Spleen (tissue), 13 donors: ENCODE measurements at places on chromosomes 16 and 17. TPM values are rescaled to one million over a fixed set of nuclear protein-coding genes. Genes with fewer than 3 reads are reported as not detected.

- no peak for DNase-seq
These were observed 269.4 kb downstream of the BCAS3 start for GRCh38 chr17:60947100-60947499.

- DNase-seq, result peak; percentile 88
These were observed 1.1 kb downstream of the SOCS3 start for GRCh38 chr17:78358538-78359320.

DNA sequence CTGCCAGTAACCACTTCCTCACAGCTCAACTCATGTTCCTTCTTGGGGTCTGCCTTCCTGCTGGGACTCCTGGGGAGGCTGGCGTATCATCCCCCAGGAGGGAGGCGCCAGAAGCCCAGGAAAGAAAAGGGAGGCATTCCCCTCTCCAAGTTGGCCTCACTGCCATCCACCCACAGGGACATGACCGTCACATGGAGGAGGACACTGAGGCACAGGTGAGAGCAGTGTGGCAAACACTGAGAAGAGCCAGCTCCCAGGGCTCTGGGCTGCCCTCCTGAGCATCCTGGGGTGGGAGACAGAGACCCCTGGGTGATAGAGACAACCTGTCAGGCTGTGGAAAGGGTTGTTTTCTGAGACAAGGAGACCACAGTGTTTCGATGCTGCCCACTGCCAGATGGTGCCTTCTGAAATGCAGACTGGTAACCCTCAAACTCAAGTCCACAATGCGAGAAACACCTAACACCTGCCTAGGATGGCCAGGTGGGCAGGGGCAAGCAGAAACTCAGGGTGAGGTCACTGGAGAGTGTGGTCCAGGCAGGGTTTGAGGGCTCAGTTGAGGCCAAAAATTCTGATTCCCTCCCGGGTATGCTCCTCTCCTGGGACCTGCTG is 1722.1 kb downstream of the TP53TG3F start:
- no peak for DNase-seq

GRCh38 chr17:44901411-44901921 is 2.2 kb upstream of the EFTUD2 start:
- no peak for DNase-seq

DNA sequence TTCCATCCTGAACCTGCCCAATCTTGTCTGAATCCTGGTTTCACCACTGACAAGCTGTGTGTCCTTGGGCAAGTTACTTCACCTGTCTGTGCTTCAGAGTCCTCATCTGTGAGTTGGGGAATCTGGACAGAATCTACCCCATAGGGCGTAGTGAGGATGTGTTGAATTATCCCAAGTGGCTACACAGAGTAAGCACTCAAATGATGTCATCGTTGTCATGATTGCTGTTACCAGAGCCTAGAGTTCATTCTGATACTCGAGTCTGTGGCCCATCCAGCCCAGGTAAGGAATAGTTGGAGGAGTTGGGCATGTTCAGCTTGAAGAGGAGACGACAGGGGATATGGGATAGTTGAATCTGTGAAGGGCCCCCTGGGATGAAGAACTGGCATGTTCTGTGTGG is 45.9 kb downstream of the MAPT start:
- DNase-seq, result no peak

GRCh38 chr17:41340934-41341861 is 9.4 kb downstream of the KRT33A start:
- DNase-seq, result no peak

DNA sequence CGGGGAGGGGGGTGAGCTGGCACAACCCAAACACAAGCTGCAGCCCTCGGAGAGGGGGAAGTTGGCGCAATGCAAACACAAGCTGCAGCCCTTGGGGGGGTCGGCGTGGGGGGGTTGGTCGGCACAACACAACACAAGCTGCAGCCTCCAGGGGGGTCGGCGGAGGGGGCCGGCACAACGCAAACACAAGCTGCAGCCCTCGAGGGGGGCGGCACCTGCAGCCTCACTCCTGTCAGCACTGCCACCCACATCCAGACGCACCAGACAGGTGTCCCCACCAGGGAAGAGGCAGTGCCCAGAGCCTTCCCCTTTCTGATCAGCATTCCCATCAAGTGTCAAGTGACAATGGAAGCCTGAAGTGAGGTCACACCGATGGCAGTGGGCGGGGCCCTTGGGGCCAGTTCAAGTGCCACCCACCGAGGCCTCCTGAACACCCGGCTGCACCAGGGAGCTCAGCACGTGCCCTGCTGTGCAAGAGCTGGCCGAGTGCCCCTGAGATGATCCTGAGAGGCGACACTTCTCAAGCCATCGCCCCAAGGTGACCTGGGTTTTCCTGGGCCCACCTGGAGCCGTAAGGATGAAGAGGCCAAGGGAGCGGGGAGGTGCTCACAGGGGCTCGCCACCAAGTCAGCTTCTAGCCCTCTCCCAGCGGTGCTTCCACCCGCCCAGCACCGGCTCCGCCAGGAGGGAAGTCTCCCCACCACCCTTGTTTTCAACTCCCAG is 59.3 kb downstream of the KLHDC4 start:
- DNase-seq, result no peak

GRCh38 chr17:30241051-30241450 is 5.6 kb upstream of the SLC6A4 start:
- DNase-seq, result peak; percentile 34

GRCh38 chr16:50735629-50736122 is 6.2 kb upstream of the CYLD start:
- DNase-seq, result no peak

- peak; percentile 94 for DNase-seq
These were observed 10.7 kb upstream of the MEAK7 start for GRCh38 chr16:84514874-84515835.

DNA sequence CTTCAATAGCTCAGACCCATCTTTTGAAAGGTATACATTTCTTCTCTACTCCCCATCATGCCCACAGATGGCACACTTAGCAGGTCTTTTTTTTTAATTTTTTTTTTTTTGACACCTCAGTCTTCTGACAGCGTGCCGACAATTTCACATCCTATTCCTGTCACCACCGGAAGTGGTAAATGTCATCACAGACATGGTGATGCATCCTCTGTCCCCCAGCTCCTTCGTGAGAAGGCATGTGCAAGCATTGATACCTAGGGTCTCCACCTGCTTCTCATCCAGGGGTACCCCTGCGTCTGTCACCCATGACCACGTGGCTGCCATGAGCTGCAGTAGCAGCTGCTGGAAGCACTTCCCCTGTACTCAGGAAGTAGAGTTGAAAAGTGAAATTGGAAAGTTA is 35.6 kb downstream of the ELAC2 start:
- no peak for DNase-seq

GRCh38 chr16:3490911-3491629 is 4.2 kb downstream of the C16orf90 start:
- DNase-seq, result no peak

GRCh38 chr16:84924331-84925091 is 86.8 kb downstream of the ZDHHC7 start:
- no peak for DNase-seq

SLC38A8 gene
- polyA plus RNA-seq, result not detected

CHAD gene
- not detected for polyA plus RNA-seq

RCVRN gene
- 0.03 TPM for polyA plus RNA-seq

SEPTIN1 gene
- polyA plus RNA-seq, result 199 TPM

GCGR gene
- 0.15 TPM for polyA plus RNA-seq

OSGIN1 gene
- polyA plus RNA-seq, result 13.2 TPM

ADAD2 gene
- 25.9 TPM for polyA plus RNA-seq

KRTAP16-1 gene
- polyA plus RNA-seq, result not detected

CDIPT gene
- 67.1 TPM for polyA plus RNA-seq
